ENCODE measurements at places on chromosomes 2 and 18.

- DNase-seq: no peak
These were observed 20.7 kb upstream of the CXCR1 start for GRCh38 chr2:218187296-218188015.

GRCh38 chr2:176833671-176834070 lies 378.9 kb upstream of the HNRNPA3 start:
- DNase-seq: no peak

DNA sequence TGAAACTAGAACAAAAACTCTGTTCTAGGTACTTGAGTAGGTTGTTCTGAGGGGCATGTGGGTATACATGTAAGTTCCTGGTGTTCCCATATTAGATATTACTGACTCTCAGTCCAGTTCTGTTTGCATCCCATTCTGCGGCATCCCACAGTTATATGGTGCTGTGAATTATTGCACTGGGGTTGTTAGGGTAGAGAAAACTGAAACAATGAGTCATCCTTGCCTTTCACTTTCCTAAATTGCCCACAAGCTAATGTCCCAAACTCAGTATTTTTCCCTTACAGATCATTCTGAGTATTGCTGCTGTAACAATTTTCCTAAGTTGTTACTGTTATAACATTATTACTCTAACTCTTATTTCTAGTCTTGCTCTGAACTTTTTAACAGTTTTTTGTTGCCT lies 3.0 kb downstream of the WDR75 start:
- peak; percentile 25 for DNase-seq

DNA sequence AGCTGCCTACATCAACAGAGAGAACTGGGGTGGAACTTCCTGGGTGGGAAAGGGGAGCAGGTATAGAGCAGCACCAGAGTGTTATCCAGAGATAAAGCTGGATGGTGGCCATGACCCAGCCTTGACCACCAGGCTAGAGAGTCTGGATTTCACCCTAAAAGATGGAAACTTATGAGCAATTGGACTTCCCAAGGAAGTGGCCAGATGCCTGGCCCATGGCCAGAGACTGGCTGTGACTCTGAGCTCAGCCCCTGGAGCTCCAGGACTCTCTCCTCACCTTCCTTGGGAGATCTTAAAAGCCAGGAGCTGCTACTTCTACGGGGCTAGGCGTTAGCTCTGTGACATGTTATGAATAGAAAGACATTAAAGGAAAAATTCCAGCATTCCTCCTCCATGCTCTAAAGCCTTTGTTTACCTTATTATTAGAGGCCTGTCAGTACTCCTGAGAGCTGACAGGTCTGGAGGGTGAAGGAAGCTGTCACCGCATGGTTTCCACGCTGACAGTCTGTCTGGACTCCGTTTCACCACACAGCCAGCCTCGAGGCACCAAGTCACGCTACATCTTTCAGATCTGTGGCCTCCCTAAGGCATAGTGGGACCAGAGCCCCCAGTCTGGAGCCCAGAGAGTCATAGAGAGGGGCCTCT lies 260.0 kb upstream of the SIX2 start:
- no peak for DNase-seq

GRCh38 chr2:200288670-200289429 lies 17.6 kb upstream of the SPATS2L start:
- no peak for DNase-seq

DNA sequence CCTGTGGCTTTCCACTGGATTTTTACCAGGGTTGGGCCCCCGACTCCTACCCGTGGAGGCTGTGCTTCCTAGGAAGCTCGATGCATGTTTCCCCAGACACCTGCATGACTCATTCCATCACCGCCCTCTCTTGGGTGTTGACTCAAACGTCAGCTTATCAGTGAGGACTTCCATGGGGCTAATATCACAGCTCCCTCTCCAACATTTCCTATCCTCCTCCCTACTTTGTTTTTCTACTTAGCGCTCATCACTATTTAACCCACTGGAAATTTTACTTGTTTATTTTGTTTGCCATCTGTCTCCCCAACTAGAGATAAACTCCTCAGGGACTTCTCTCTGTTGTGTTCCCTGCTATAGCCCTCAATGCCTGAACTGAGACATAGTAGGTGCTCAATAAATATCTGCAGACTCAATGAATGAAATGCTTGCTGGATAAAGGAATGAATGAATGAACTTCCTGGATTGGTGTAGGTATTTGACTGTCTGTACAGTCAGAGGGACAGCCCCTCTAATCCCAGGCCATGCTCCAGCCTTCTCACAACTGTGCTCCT lies 89.7 kb upstream of the MSH2 start:
- DNase-seq: no peak

DNA sequence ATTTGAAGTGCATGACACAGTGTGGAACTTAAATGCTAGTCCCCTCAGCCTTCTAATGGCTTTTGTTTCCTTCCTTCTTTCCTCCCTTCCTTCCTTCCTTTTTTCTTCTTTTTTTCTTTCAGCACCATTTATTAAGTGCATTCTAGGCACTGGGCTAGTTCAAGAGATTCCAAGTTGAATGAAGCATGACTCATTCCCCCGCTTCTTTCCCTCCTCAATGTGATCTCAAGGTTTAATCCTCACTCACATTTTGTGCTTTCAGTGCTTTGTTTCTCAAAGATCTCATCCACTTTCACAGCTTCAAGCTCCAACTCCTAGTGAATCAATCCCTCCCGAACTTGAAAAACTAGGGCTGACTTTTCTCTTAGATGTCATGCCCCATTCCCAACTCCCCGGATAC lies 90.1 kb downstream of the LBH start:
- no peak for DNase-seq

DNA sequence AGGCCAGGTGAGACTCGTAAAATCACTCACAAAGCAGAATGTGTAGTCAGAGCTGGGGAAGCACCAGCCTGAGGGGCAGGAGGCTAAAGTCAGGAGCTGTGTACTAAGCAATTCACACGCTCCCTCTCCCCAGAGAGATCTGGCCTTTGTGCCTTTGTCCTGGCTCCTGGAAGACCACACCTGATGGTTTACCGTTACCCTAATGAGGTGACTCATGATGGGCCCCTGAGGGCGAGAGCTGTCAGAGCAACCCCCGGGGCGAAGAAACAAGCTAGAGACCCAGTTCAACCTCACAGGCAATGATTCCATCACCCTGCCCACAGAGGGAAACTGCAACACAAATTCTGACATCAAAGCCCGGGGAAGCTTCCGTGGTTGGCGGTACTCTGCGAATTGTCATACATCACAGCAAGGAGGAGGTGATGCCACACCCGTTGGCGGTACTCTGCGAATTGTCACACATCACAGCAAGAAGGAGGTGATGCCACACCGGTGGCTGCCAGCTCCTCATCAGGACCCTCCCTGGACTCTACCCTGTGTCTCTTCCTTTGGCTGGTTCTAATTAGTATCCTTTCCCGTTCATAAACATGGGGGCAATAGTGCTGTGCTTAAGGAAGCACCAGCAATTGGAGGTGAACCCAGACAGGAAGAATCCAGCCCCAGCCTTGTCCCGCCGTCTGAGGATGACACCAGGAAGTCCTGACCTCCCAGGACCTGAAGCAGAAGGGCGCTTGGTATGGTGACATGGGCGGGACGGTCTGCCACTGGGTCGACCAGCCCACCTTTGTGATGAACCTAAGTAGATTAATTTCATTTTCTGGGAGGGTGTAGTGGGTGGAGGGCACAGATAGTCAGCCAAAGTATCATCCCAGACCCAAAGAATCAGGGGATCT lies 30.5 kb downstream of the B3GNT7 start:
- no peak for DNase-seq

- DNase-seq: no peak
These were observed 1848.6 kb upstream of the CELF4 start for GRCh38 chr18:39414009-39414700.

DNA sequence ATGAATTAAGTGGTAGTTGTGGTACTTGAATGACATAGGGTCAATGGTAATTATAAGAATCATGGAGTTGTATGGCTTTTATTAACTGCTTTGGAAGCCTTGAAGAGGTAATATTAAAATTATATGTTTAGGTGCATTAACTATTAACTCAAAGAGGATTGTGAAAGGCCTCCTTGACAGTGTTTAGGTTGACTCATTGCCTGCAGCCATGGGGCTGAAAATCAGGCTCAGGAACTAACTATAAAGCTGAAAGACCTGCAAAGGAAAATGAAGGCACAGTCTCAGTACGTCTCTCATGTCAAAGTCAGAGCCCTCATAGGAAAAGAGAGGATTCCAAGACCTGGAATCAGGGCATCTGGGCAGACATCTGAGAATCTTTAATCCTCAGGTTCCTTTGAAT lies 31.0 kb downstream of the CACNB4 start:
- no peak for DNase-seq

- DNase-seq: no peak
These were observed 629.9 kb downstream of the NRXN1 start for GRCh38 chr2:50401772-50402653.

- no peak for DNase-seq
These were observed 362.0 kb upstream of the KYNU start for GRCh38 chr2:142515493-142515892.

DNA sequence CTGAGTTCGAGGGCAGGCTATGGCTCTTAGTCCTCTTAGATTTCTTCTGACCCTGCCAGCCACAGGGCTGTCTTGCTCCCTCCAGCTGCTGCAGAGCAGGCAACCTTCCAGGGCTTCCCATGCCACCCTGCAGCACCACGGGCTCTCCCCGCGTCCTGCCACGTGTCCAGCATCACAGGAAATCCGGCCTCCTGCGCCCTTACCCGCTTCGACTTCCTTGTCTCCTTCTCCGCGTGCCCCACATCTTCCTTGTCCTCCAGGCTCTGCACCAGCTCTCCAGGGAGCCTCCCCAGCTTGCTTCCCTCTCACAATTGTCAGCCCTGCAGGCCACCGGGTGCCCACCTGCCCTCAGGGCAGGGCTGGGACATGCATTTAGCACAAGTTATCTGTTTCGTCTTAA lies 253.5 kb downstream of the DCDC2C start:
- no peak for DNase-seq

- DNase-seq: no peak
These were observed 93.5 kb downstream of the ZNF516 start for GRCh38 chr18:76401498-76401897.

DNA sequence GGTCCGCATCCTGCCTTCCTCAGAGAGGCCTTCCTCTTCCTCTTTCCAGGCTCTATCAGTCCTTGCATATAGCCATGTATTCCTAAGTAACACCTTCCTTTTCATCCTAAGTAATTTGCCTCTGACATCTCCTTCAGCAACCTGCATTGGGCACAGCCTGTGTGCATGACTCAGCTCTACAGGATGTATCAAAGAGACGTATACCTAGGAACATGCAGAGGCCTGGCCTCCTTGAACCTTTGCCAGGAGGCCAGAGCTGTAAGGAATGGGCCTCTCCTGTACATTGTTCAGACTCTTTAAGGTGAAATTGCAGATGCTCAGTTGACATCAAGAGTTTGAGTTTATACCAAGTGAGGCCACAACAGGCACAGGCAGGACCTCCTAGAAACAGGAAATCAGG lies 76.0 kb upstream of the CELF4 start:
- DNase-seq: no peak

DNA sequence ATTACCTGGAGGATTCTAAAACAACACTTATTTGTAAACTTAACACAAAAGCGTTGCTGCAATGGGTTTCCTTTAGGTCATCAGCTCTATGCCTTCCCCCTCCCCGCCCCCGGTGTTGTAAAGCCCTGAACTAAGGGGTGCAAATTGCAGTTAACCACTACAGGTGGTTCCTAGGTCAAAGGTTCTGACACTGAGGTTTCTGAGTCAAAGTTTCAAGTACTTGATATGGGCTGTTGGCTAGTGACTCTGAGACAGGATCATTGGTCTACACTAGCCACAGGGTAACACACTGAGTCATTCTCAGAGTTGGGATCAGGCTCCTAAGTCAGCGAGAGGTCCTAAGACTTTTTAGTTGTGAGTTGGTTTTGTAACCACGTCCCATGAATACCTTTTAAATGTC lies 15.4 kb downstream of the IL1B start:
- DNase-seq: peak; percentile 14

DNA sequence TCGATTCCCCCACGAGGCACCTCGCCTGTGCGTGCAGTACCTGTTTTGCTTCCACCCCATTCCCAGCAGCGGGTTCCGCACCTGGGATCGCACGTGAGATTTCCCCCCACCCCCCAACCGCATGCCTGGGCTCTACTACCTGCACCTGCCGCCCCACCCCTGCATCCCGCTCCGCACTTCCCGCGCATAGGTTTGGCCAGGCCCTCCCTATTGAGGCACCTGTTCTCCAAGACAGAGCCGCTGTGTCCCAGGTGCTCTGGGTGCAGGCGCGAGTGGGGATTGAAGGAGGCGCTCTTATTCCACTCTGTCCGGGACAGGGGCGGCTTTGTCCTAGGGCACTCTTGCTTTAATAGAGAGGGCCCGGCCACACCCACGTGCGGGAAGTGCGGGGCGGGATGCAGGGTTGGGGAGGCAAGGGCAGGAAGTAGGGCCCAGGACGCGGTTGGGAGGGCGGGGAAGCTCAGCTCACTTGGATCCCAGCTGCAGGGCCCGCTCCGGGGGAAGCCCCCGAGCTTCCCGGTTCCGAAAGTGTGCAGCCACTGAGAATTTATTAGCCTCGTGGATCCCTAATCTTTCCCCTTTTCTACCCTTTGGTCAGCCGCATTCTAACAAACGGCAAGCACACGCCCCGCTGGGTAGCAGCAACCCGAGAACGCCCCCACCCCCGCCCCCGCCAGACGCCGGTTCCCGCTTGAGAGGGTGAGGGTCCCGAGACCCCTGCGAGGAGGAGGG lies 670 bp upstream of the MOCOS start:
- no peak for DNase-seq

- DNase-seq: no peak
These were observed 84.3 kb downstream of the EFEMP1 start for GRCh38 chr2:55839182-55839819.

DNA sequence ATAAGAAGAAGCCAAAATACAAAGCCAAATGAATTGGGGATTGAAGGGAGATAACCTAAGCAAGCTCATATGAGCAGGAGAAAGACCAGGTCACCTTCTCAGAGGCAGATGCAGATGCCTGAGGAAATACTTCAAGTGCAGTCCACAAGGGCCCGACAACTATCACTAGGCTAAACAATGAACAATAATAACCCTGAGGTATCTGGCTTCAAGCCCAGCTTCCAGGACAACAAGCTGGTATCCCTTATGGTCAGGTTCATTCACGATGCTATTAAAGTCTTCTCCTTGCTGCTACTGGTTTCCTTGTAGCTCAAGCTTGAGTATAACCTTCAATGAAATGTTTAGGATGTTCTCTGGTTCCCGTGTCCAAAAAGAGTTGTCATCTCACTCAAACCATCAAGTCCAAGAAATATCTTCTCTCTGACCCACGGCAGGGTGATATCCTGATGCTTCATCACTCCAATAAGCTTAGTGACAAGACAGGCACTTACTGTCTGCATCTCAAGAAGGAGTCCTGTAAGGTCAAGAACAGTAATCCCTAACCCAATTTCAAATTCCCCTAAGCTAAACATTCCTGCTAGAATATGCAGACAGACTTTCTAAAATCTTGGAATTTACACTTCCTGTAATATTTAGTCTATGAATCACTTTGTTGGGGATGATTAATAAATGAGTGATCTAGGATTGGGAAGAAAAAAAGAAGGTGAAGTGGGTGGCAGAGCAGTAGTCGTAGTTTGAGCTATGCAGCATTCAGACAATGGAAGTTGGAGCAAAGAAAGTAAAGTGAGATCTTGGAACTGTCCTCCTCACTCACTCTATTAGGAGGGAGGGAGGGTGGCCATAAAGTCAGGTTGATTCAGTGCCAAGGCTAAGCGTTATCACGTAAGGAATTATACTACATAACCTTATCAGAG lies 33.1 kb downstream of the CHN1 start:
- no peak for DNase-seq

- DNase-seq: no peak
These were observed 88.6 kb upstream of the EML6 start for GRCh38 chr2:54634564-54635511.
